ENCODE measurements at places on chromosomes 1 and 21.

- DNase-seq: no peak
Measured at GRCh38 chr1:169127305-169127704, 20.8 kb downstream of the ATP1B1 start.

- DNase-seq: no peak
Measured at GRCh38 chr1:34709547-34709946, 45.3 kb upstream of the GJB5 start.

DNA sequence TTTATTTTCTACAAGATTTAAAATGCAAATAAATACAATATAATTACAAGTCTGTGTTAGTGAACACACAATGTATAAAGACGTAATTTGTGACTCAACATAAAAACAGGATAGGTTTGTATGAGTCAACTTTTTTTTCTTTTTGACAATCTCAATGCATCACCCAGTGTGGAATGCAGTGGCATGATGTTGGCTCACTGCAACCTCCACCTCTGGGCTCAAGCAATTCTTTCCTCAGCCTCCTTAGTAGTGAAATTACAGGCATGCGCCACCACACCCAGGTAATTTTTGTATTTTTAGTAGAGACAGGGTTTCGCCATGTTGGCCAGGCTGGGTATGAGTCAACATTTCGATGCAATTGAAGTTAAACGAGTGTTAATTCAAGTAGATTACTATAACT is 5.9 kb upstream of the SPRR2E start:
- DNase-seq: no peak

DNA sequence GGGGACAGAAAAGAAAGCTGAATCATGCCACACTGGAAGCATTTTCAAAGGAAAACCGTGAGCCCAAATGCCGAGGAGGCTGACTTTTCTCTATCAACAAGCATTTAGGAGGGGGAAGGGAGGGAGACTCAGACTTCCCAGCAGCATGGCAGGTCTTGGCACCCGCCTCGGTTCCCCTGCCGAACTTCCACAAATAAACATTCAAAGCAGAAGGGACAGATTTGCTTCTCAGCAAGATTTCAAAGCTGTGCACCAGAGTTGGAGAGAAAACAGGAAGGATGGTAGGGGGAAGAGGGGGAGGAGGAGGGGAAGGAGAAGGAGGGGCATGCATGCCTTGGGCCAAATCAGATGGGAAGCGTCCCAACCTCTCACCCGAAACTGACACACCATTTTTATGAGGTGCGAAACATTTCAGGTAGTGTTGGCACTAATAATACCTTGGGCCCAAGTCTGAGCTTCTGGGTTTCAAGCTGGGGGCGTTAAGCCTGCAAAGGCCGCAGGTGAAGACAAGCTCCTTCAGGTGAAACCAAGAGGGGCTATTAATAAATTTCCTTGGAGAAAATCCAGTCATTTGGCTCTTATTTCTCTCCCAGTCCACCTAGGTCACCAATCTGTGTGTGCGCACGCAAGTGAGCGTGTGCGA is 26.4 kb downstream of the ABCA4 start:
- no peak for DNase-seq

GRCh38 chr1:204127597-204128242 is 24.1 kb downstream of the ETNK2 start:
- DNase-seq: peak; percentile 25

- DNase-seq: no peak
Measured at GRCh38 chr1:214493126-214493796, 58.1 kb downstream of the PTPN14 start.

GRCh38 chr21:41460578-41461527 is 34.8 kb downstream of the MX1 start:
- DNase-seq: peak; percentile 59

DNA sequence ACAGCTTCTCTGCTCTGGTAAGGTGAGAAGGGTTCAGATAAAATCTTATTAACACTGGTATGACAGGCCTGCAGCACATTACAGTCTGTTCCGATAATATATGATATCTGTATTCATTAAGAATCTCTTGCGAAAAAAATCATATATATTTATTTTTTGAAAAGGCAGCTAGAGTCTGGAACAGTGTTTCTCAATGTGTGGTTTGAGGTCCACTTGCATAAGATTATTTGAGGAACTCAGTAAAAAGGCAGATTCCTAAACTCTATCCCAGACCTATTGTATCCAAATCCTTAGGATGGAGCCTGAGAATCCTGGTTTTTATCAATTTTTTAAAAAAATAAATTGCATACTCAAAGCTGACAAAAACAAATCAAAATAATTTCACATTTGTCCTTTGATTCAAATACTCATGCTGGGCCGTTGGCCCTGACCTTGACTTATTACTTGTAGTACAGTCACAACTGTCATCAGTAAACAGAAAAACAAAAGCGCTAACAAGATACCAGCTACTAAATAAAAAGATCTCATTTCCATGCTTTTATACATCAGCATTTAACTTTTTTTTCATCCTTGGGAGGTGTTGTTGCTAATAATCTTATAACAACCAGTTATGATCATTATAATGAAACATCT is 60.6 kb downstream of the RGS2 start:
- no peak for DNase-seq

GRCh38 chr1:236099355-236099974 is 34.6 kb upstream of the NID1 start:
- DNase-seq: no peak

GRCh38 chr1:11474826-11475225 is 4.1 kb upstream of the DISP3 start:
- DNase-seq: no peak

DNA sequence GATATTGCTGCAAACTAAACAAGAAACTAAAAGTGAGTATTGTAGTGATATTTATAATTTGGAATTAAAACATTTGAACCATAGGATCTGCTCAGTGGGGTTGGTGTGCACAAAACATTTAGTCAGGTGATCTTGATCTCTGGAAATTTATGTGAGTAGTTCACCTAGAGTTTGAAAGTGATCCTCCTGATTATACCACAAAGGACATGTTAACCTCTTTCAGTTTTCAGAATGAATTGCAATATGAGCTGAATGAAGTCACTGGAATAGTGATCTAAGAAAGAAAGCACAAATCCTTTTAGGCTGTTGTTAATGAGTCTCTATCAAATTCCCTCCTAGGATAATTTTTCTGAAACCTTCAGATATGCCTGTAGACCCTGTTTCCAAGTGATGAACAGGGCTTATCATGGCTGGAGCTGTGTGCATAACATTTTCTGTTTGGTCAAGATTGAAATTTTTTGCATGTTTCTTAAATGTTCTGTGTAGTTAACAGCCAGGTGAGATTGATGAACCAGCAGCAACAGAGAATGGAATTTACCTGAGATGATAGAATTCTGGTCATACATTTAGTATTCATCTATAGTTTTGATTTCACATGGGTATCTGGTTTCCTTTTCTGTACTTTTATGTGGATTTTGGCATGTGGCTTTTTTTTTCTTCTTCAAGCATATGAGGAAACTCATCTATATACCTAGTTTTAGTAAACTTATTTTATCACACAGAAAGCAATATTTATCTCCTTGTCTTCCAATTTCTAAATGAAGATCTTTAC is 25.5 kb downstream of the CDC14A start:
- DNase-seq: no peak

GRCh38 chr1:224613486-224613885 is 2.6 kb upstream of the CNIH3 start:
- DNase-seq: no peak

DNA sequence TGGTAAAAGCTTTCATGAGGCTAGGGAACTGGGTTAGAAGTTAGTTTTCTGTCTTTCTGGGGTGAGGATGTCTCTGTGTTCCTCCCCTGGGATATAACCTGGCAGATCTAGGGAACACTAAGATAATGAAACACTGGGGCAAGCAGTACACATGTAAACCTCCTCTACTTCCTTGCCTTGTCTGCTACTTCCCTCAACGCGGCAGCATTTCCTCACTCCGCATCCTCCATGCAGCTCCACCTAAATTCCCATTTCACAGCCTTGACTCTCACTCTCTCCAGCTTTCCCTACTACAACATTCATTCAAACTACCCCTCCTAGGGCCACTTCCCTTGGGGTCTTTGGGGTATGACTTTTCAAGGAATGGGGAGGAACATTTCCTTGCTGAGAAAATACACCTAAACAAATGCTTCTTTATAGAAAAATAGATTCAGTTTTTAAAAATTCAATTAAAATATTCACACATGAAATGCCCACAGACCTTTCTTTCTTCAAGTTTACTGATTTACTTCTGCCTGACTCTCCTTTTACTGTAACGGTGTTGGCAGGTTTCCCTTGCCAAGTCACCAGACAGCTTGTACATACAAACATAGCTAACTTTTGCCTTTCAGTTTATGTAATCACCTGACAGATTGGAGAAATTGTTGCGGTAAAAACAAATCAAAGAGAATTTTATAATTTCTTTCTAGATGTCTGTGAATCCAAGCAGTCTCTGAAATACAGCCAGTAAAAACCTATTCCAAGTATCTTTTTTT is 90.1 kb downstream of the TNFSF18 start:
- DNase-seq: no peak

DNA sequence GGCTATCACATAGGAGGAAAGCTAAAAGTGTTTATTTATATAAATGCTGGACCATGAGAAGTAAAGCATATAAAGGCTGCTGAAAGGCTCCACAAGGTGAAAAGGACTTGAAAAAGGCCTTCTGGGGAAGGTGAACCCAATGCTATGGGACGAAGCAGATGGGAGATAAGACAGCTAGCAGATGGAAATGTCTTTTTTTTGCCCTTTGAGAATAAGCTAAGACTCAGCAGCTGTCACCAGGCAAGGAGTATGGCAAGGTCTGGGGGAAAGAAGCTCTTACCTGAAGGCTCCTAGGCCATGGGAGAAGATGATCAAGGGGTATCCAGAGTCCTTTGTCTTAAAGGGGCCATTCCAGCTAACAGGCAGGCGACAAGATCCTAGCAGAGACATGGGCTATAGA is 9.9 kb downstream of the PAFAH2 start:
- no peak for DNase-seq

GRCh38 chr1:226407199-226407496 is 745 bp downstream of the PARP1 start:
- DNase-seq: peak; percentile 44

GRCh38 chr1:64228167-64228957 is 24.9 kb downstream of the UBE2U start:
- no peak for DNase-seq

DNA sequence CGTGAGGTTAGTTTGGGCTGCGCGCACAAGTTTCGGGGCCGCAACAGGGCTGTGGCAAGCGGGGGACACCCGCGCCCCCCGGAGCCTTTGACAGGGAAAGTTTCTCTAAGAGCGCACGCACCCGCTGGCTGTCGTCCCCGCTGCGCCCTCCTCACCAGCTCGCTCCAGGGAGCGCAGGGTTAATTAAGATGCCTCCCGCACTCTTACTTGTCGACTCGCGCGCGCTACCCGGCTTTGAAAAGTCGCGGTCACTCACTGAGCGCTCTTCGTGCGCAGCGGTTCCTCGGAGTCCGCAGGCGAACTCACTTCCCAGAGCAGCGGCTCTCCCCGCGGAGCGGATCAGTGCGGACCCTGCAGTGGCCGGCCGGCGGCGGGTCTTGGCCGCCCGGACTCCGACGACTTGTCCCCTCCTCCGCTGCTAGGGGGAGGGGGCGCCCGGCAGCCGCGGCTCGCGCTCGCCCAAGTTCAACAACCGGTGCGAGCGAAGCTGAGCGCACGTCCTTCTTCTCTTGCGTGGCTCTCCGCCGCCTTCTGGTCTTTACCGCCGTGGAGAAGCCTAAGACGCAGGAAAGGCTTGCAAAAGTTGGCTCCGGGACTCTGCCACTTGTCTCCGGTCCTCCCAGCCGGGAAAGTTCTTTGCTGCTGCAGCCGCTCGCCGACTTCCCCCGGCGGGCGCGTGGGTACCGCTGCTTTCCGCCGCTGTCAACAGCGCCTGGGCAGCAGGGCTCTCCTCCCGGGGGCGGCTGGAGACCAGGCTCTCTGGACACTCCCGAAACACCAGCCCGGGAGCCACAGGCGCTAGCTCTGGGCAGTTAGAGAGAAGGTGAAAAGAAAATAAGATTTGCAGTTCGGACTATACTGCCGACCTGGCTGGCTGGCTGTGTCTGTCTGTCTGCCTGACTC is 506 bp downstream of the JUN start:
- peak; percentile 64 for DNase-seq

- peak; percentile 60 for DNase-seq
Measured at GRCh38 chr21:25456672-25457071, 150.6 kb downstream of the MRPL39 start.

GRCh38 chr1:232754930-232755329 is 50.3 kb upstream of the MAP10 start:
- no peak for DNase-seq

DNA sequence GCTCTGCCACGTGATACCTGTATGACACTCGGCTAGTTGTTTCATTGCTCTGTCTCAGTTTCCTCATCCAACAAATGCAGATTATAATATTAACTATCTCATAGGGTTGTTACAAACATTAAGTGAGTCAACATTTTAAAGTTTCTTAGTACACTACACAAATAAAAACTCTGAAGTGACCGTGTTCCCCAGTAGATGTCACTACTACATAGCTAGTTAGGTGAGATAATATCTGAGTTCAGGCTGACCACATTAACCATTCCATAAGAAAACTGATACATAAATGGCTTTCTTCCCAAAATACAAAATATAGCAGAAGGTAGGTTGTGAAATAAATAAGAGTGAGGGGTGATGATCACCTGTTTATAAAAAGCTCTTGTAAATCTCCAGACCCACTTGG is 214.1 kb downstream of the NUF2 start:
- no peak for DNase-seq

GRCh38 chr1:52414942-52415341 is 10.5 kb downstream of the PRPF38A start:
- DNase-seq: no peak

DNA sequence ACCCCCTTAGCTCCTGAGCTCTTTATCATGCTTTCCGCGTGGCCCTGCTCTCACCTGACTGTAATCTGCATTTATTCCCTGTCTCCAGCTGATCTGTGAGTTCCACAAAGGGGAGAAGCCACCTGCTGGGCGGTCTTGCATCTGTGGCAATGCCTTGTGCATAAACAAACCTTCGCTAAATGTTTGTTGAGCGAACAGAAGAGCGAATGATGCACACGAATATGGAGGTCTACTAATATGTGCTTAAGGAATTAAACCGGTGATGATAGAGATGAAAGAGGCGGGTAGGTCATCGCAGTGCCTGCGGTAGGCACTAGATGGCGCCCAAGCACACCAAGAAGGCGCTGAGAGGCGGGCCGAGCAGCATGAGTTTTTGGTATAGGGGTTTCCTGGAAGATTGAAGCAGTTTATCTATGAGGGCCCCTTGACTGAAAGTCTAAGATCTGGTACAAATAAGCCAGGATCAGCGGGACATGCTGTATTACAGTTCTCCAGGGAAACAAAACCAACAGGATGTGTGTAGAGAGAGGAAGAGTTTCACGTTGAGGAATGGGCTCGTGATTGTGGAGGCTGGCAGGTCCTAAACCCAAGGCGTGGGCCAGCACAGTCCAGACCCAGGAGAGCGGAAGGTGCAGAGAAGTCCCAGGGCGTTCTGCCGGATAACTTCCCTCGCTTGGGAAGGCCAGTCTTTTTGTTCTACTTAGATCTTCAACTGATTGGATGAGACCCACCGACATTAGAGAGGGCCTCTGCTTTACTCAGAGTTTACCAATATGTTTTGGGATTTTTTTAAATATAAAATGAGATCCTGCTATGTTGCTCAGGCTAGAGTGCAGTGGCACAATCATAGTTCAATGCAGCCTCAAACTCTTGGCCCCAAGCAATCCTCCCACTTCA is 34.7 kb downstream of the TOMM20 start:
- DNase-seq: peak; percentile 83

GRCh38 chr1:183029591-183030000 is 6.4 kb downstream of the LAMC1 start:
- no peak for DNase-seq

GRCh38 chr1:245512980-245513578 is 358.3 kb downstream of the KIF26B start:
- no peak for DNase-seq
